ENCODE measurements at places on chromosomes 11 and 22.

DNA sequence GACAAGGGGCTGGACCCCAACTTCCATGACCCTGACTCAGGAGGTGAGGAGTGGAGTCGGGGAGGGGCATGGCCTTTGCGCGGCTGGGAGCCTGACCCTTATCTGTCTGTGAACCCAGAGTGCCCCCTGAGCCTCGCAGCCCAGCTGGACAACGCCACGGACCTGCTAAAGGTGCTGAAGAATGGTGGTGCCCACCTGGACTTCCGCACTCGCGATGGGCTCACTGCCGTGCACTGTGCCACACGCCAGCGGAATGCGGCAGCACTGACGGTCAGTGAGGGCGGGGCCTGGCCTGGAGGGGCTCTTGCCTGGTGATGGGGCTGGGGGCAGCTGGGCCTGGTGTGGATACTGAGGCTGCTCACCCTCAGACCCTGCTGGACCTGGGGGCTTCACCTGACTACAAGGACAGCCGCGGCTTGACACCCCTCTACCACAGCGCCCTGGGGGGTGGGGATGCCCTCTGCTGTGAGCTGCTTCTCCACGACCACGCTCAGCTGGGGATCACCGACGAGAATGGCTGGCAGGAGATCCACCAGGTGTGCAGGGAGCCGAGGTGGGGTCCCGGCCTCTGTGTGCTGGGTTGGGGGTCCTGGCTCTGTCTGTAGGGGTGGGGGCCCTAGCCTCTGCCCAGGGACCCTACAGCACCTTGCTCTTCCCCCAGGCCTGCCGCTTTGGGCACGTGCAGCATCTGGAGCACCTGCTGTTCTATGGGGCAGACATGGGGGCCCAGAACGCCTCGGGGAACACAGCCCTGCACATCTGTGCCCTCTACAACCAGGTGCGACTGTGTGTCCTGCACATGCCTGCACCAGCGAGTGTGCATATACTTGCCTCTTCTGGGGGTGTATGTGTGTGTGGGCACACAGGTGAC, 6.3 kb downstream of the SHANK3 start:
- no peak for DNase-seq

DNA sequence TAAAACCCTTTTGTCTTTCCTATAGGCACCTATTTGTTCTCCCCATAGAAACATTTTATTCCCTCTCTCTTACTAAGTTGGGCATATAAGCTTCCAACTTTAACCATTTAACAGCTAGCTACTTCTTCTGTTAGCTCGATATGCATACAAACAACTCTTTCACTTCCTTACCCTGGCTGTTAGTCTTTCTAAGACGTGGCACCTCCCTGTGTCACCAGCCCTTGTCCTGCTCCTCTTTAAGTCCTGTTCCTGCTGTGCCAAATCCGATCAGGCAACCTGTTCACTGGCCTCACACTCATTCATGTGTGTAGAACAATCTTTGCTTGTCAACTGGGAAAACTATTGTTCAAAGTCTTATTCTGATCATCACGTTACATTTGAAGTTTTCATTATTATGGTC, 1376.1 kb upstream of the TENM4 start:
- no peak for DNase-seq

DNA sequence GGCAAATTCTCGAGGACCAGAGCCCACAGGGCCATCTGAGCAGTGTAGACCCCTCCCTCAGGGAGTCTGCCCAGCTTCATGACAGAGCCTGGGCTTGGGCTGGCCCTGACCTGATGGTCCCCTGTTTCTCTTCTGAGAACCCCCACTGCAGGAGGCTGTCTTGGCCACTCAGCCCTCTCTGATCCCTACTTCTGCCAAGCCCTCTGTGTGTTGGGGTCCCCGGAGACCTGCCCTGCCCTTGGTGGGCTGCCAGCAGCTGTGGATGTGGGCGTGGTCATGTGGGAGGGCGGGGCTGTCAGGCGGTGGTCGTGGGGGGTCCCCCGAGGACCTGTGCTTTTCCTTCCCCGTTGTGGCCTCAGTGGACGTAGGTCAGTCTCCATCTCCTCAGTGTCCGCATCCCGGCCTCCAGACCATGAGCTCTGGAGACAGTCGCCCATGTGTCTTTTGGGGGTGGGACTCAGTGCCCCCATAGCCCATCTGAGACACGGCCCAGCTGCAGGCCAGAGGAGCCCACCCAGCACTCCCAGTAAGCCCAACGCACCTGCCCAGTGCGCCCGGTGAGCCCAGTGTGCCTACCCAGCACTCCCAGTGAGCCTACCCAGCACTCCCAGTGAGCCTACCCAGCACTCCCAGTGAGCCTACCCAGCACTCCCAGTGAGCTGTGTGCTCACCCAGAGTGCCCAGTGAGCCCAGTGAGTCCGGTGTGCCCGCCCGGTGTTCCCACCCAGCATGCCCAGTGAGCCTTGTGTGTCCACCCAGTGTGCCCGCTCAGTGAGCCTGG, 409.2 kb downstream of the TBC1D22A start:
- no peak for DNase-seq

DNA sequence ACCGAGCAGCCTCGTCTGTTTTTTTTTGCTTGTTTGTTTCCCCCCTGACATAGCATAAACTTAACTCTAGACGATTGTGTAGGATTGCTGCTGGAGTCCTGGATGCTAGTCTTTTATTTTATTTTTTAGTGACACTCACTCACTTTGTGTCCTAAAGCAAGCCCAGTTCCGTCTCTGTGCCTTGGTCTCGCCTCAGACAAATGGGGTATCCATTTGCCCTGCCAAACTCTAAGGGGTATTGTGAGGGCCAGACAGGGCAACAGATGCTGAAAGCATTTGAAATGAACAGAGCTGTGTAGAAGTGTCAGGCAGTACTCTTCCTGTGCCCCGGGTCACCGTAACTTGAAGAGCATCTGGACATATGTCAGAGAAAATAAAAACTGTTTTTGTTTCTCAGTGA, 34.8 kb upstream of the DKK3 start:
- DNase-seq, result no peak

- no peak for DNase-seq
These were observed 40.2 kb upstream of the CELSR1 start for GRCh38 chr22:46577368-46578249.

GRCh38 chr22:18983120-18983651, 47.1 kb upstream of the PRODH start:
- no peak for DNase-seq

DNA sequence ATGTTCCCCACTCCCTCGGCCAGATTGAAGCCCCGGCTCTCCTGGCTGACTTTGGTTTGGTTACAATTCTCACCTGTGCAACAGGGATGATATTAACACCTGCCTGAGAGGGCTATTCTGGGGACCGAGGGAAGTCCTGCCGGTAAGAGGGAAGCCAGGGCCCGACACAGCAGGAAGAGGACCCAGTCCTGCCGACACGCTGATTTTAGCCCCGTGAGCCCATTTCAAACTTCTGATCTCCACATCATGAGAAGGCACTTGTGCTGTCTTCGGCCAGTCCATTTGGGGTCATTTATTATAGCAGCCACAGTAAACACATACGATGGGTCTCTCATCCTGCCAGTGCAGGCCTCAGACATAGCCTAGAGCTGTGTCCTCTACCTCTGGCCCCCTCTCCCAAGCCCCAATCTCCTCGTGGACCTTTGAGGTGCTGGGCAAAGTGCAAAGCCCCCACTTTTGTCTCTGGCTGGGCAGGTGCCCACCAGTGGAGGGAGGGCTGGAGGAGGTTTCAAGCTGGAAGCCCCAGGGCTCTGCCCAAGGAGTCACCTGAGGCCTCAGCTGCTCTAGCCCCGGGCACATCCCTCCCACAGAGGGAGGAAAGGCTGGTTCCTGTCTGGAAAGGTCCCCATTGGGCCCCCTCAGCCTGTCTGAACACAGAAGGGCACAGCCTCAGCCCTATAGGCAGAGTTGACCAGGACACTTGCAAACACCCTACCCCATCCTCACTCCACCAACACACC, 59.1 kb upstream of the FGF3 start:
- no peak for DNase-seq

- no peak for DNase-seq
These were observed 78.1 kb downstream of the SOX6 start for GRCh38 chr11:16278273-16278672.

- DNase-seq, result no peak
These were observed 18.4 kb downstream of the MYO7A start for GRCh38 chr11:77146261-77147035.

DNA sequence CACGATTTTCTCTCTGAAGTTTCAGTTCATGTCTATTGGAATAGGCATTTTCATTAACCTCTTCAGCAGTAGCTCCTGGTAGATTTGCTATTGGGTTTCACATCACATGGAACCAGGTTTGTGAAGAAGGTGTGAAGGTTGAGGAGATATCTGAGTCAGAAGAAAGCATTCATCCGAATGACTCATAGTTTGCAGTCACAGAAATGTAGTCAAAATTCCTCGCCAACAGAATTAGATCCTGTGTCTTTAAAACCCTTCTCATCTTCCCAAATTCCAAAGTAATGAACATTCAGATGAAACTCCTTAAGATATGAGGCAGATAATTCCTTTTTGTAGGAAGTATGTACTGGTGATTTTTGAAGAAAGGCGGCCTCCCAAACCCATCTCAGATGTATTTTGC, 125.0 kb upstream of the LARGE1 start:
- DNase-seq, result no peak

DNA sequence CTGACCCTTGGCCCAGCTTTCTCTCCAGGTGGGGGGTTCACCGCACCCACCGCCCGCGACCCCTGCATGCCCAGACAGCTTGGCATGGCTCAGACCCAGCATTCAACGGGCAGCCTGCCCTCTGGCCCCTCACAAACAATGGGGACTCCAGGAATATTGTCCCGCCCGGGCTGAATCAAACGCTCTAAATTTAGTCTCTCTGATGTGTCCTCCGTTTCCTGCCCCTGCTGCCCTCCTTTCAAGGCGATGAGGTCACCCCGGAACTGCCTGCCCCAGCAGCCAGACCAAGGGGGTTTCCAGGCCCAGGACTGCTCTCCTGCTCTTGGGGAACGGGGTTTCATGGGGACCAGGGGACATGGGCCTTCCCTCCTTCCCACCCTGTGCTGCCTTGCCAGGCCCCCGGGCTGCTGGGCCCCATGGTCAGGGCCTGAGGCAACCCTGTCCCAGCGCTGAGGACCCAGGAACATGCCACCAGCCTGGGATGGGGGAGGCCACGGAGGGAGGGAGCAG, 10.1 kb upstream of the PDGFB start:
- DNase-seq, result peak; percentile 59

DNA sequence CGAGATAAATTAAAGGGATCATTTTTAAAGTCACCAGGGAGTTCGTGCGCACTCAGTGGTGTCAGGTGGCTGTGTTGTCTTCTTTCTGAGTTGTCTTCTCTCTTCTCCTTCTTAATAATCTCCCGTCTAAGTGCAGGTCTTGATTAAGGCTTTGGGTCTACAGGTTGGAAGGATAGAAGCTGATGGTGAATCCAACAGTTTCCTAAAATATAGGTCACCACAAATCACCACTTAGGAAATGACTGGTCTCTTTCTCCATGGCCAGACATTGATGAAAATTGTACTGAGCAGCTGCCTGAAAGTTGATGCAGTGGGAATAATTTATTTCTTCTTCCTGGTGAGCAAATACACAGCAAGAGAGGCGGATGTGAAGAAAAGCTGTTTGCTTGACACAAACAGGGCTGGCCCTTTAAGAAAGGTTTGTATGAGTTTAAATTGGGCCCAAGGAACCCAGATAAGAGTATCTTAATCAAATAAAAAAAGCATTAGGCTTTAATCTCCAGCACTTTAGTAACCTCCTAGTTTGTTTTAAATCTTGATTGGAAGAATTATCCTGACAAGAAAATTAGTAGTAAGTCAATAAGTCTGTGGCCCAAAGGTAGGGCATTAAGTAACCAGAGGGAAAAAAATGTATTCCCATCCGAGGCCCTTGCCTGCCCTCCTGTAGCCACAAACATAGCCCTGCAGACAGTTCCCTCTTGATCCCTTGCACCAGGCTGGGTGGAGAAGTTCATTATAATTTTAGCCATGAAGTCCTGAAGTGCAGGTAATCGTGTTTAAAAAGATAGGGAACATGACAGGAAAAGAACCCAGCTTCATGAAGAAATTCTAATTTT, 245.8 kb downstream of the KIRREL3 start:
- no peak for DNase-seq

DNA sequence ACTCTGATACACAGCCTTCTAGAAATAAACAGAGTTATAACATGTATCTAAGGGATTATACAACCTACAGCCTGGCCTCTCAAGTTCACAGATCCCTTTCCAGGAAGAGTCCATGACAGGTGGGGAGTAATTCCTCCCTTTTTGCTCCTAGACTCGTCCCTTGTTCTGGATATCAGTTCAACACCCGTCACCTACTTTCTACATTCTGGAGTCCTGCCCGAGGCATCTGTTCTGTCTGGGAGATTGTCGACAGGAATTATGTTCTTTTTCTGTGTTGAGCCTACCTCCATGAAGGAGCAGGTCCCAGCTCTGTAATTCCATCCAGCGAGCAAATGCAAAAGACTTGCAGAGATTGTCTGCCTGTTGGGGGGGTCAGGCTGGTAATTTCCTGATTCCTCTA, 224.6 kb upstream of the NTM start:
- no peak for DNase-seq
